ENCODE measurements at places on chromosomes 5 and 9. TPM values are rescaled to one million over a fixed set of nuclear protein-coding genes. Genes with fewer than 3 reads are reported as not detected.

The CDK5RAP2 gene
- total RNA-seq: 22.9 TPM

The PCDHA9 gene
- total RNA-seq: 0.16 TPM

The SMIM33 gene
- total RNA-seq: not detected

The PTPN3 gene
- total RNA-seq: 0.17 TPM

The SLIT3 gene
- total RNA-seq: 0.95 TPM

The RASGRF2 gene
- 12.0 TPM for total RNA-seq

The ANXA2R gene
- 5.7 TPM for total RNA-seq

The ZNF879 gene
- 4.1 TPM for total RNA-seq

The C9orf50 gene
- under 0.01 TPM for total RNA-seq

The LHX3 gene
- not detected for total RNA-seq

The ECSCR gene
- total RNA-seq: not detected

The CSF1R gene
- under 0.01 TPM for total RNA-seq

The CDC37L1 gene
- 13.7 TPM for total RNA-seq

The FOXD4L4 gene
- 0.32 TPM for total RNA-seq

The DCANP1 gene
- not detected for total RNA-seq

The CRHBP gene
- total RNA-seq: 0.26 TPM

The GMCL2 gene
- not detected for total RNA-seq

The ADAMTS2 gene
- total RNA-seq: 36.8 TPM

The PCDHGC5 gene
- total RNA-seq: 3.5 TPM

The TLX3 gene
- not detected for total RNA-seq

The ARHGEF37 gene
- 1.8 TPM for total RNA-seq

The RANBP3L gene
- total RNA-seq: under 0.01 TPM

The FBLL1 gene
- total RNA-seq: 0.79 TPM

The ACOT12 gene
- 0.17 TPM for total RNA-seq

The TGFBI gene
- 985 TPM for total RNA-seq

The NELFB gene
- total RNA-seq: 49.2 TPM

The C1QTNF3 gene
- total RNA-seq: 1.1 TPM

The PRUNE2 gene
- total RNA-seq: 11.3 TPM

The GTF2H2 gene
- total RNA-seq: 13.8 TPM

The LCN10 gene
- total RNA-seq: not detected

The RFX3 gene
- total RNA-seq: 2.0 TPM

The ELOVL7 gene
- total RNA-seq: 0.09 TPM

The SLC36A3 gene
- total RNA-seq: not detected

The DEPDC1B gene
- 1.0 TPM for total RNA-seq

The SOWAHA gene
- under 0.01 TPM for total RNA-seq

The WDR36 gene
- total RNA-seq: 87.4 TPM
